Stimulated activated CD4-positive, alpha-beta T cell treated with anti-CD3 and anti-CD28 coated beads, Interleukin-12 subunit alpha, Interleukin-12 subunit beta, amount 100 ng/mL, for 48 hours (primary cell): ENCODE measurements at places on chromosomes 4 and X.

DNA sequence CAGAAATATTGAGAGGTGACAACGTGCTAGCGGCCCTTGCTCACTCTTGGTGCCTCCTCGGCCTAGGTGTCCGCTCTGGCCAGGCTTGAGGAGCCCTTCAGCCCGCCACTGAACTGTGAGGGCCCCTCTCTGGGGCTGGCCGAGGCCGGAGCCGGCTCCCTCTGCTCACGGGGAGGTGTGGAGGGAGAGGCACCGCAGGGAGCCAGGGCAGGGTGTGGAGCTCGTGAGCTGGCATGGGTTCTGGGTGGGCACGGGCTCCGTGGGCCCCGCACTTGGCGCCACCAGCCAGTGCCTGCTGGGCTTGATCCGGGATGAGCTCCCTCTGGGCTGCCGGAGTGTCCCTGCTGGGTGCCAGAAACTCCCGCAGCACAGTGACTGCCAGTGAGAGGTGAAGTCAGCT lies 16.0 kb upstream of the VAMP7 start:
- DNase-seq = no peak

DNA sequence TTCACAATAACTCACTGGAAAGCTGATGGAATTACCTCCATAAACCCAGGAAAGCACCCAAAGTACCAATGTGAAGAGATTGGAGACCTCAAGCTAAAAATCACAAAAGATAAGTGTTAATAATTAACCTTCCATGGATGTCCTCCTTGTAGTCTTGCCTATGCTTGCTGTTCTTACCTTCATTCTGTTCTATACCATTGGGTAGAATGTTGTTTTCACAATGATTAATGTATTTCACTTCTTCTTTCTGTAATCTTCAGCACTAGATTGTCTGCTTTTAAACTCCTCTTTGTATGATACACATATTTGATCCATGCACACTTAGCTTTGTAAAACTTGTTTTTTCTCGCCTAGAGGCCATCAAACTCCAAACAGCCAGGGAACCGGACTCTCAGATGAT lies 570.3 kb downstream of the RAPGEF2 start:
- DNase-seq = no peak

DNA sequence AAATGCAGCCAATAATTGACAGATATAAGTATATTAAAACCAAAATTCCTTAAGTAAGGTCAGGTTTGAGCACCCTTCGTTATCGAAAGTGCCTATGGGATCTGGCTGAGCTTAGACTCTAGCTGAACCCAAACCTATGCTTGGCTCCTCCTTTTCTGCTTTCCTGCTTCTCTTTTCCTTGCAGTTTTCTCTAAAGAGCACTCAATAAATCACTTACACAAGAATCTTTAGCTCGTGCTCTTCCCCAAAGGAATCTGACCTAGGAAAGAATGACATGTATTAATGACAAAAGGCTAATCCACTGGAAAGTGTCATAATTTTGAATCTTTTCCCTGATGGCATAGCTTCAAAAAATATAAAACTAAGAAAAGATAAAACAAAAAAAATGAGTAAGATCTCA lies 282.7 kb downstream of the DKK2 start:
- DNase-seq = no peak

GRCh38 chr4:140968371-140968770 lies 164.9 kb downstream of the RNF150 start:
- no peak for DNase-seq

- DNase-seq = no peak
These were observed 42.8 kb upstream of the CHRNA9 start for GRCh38 chr4:40292313-40292759.

DNA sequence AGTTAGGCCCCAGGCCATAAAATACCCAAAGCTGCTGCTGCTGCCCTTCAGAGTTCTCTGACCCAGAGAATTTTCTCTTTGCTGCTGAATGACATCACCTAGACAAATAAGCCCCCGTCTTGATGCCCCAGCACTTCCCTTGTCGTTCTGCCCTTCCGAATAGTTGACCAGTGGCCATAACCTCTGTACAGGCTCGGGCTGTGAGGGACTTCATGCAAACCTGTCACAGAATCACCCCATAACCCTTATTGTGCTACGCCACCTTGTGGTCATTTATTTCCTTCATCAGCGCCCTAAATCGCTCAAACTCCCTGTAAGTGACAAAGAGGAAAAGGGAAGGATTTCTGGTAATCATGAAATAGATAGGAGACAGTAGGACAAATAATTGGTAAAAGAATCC lies 18.8 kb downstream of the SPACA5 start:
- DNase-seq = peak; percentile 48
